ENCODE measurements at places on chromosomes 11 and 22.

GRCh38 chr11:61445516-61445915 is 15.6 kb downstream of the SDHAF2 start:
- DNase-seq, result no peak

GRCh38 chr11:113839842-113840241 is 35.5 kb downstream of the USP28 start:
- DNase-seq, result no peak

GRCh38 chr22:49393526-49393925 is 434.1 kb downstream of the BRD1 start:
- DNase-seq, result no peak

GRCh38 chr22:25282346-25282670 is 62.9 kb downstream of the CRYBB2 start:
- no peak for DNase-seq

- peak; percentile 21 for DNase-seq
Measured at GRCh38 chr11:12110714-12111548, 541 bp downstream of the MICAL2 start.

DNA sequence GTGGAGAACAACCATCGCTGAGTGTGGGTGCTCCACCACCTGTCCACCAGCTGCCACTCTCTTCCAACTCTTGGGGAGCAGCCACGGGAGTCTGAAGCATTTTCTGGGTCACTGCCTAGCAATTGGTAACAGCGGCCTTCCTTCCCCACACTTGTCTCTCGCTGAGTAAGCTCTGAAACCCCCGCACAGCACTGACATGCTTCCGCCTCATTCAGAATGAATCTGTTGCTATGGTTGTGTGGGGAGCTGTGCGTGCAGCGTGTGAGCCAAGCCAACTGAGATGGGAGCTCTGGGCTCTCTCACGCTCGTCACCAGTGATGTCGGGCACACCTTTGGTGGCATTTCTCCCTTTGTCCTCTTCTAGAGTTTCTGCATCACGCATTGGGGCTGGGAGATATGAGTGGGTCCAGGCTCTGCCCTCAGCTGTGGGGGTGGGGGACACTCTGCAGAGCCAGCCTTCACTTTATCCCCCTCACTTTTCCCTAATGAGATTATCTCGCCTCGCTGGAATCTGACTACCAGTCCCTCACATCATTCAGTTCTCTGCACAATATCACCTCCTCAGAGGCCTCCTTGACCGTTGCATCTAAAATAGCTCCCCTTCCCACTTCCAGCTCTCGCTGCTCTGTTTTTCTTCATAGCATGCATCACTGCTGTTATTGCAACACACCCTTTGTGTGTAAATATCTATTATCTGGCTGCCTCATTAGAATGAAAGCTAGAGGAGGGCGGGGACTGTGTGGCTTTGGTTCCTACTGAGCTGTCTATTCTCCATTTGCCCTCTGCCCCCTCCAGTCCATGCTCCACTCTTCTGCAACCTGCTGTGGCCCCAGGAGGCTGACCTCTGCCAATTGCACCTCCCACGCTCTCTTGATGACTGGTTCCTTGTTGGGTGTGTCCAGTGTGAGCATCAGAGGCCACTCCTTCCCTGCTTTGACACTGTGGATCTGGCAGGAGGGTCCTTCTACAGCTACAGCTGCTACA is 569.9 kb upstream of the CADM1 start:
- DNase-seq, result no peak

DNA sequence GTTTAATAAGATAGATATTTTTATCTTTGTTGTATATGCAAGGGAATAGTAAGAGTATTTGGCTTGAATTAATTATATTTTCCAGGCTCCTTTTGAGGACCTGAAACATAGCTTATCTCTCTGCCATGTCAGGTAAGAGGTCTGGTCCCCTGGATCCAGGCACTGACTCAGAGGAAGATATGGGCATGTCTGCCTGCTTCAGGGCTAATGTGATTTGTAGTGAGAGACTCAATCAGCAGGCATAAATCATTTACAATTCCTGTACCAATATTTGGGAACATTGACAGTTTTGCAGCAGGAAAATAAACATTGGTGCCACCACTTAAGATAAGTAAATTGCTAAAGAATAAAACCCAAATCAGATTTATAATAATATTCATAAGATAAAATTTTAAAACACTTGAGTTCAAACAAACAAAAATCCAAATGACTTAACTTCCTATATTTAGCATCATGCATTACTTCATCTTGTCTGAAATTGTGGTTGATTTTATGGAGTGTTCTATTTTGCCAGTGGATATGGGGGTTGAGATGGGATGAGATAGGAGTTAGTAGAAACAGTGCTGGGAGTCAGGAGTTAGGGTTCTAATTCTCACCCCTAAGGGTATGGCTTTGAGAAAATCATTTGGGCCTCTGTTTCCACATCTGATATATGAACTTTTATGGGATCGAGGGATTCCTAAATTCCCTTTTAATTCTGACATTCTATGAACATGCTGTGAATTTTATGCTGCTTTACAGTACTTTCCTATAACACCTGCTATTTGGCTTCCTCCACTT is 5.1 kb upstream of the CALCA start:
- DNase-seq, result no peak

DNA sequence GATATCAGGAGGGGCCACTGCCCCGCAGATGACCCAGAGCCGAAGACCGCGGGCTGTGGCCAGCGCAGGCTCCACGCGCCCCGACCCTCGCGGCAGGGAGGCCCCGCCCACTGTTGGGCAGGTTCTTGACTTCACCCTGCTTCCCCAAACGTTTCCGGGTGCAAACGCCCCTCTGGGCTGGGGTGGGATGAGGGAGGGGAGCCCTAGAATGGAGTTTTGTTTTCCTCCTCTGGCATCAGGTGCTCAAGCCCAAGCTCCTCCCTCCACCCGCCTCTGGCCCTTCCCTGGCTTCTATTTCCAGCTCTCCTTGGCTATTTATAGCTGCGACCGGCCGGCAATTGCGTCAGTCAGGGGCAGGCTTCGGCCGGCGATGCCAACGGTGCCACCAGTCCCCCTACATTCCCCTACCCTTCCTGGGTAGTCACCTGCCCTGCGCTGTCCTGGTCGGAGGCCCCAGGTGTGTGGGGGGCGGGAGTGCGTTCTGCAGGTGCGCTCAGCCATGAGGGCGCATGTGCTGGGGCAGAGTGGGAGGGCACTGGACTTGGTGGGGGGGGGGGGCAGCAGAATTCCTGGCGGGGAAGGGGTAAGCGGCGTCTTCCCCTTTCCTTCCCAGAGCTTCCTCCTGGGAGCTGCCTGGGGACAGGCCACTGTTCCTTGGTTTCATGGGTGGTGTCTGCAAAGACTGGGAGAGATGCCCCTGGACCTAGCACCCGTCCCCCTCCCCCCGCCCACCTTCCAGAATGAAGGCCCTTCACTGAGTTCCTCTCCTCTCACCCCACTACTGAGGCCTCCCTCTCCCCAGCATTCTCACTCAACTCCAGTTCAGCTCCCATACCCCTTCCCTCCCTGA is 23.6 kb downstream of the DUSP8 start:
- DNase-seq, result no peak

- no peak for DNase-seq
Measured at GRCh38 chr11:57111619-57112018, 70.1 kb upstream of the LRRC55 start.

- DNase-seq, result no peak
Measured at GRCh38 chr22:39688186-39688785, 117.7 kb downstream of the CACNA1I start.

- DNase-seq, result no peak
Measured at GRCh38 chr22:27250886-27251285, 550.7 kb downstream of the MN1 start.

- DNase-seq, result no peak
Measured at GRCh38 chr11:12989428-12990161, 19.5 kb upstream of the RASSF10 start.

DNA sequence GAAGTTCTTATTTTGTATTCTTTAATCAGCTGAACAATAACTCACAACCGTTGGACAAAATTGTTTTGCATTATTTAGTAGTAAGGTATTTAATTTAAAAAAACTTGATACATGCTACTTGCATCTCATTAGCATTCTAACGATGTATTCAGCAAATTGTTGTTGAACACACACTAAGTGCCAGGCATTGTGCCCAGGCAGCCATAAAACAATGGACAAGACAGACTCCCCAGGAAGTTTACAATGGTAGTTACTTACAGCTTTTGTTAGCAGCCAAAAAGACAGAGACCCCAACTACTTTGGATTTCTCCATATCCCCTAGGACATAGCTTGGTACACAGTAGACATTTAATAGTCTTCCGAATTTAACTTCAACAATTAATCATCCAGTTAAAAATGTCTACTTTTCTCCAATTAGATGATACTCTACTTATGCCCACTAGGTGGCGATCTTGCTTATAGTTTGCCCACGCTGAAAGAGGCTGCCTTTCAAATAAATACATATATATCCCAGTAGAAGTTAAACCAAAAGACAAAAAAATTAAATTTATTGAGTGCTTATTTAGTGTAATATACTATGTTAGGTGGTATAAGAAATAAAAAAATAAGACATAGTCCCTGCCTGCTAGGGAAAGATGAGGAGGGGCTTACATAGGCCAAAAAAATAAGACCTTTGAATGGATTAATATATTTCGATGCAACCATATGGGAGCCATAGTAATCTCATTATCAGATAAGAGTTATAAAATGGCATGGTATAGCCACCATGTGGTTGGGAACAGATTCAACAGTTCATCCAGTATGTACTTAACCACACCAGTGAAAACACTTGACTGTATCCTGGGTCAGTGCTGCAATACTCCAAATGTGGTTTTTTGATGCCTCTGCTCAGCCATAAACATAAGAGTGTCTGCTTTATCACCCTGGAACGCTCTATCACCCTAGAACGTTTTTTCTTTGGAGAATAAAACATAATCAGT is 2.0 kb upstream of the FJX1 start:
- no peak for DNase-seq

DNA sequence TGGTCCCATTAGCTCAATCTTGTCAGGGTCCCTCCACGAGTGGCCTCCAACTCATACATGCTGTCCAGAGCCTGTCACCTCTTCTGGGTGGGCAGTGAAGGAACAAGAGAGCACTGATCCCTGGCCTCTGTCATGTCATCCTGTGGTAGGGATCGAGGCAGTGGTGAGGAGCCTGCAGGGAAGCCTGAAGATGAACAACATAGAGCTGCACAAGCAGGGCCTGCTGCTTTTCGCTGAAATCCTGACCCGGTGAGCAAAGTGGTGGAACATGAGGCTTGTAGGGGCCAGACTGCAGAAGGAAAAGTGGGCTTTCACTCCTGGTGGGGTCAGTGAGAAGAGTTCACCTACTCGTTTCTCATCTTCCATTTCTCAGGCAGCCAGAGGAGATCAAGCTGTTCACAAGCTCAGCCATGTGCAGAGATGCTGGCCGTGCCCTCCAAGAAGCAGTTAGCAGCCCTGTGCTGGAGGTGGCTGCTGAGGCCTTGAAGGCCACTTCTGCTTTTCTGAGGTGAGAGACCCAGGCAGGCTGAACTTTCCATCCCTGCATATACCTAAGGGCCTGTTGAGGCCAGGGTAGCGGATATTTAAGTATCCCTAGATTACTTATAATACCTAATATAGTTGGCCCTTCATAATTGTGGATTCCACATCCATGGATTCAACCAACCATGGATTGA is 32.9 kb downstream of the MEI1 start:
- DNase-seq, result no peak

DNA sequence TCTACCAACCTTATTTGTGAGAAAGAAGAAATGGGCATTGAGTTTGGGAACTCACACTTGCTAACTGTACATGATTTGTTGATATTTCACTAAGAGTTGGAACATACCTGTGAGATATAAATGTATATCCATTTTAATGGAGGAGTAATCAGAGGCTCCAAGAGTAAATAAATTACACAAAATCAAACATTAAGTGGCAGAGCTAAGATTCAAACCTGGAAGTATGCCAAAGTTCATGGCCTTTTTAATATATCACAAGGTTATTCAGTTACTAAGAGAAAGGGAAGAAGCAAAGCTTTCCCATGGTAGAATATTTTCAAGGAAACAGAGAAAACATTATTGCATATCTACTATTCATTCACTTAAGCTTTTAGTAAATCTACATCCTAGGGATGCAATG is 1641.1 kb downstream of the FAM181B start:
- no peak for DNase-seq

DNA sequence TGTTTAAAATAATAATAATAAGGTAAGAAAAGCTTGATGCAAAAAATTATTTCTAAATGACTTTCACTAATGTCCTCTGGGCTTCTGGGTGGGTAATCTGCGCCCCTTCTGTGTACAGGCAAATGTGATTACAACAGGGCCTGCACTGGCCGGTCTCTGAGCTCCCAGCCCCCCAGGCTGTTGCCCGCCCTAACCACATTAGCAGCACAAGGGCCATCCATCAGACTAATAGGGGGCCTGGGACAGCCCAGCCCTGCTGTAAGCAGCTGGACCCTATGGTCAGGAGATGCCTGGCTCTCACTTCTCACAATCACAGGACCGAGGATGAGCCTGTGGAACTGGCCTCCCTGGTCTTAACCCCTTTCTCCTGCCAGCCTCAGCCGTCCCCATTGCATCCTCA is 388.4 kb downstream of the BUD13 start:
- no peak for DNase-seq

- no peak for DNase-seq
Measured at GRCh38 chr11:64734811-64735724, 8.9 kb downstream of the RASGRP2 start.

GRCh38 chr11:67382276-67383136 is 9.1 kb upstream of the CLCF1 start:
- peak; percentile 88 for DNase-seq

DNA sequence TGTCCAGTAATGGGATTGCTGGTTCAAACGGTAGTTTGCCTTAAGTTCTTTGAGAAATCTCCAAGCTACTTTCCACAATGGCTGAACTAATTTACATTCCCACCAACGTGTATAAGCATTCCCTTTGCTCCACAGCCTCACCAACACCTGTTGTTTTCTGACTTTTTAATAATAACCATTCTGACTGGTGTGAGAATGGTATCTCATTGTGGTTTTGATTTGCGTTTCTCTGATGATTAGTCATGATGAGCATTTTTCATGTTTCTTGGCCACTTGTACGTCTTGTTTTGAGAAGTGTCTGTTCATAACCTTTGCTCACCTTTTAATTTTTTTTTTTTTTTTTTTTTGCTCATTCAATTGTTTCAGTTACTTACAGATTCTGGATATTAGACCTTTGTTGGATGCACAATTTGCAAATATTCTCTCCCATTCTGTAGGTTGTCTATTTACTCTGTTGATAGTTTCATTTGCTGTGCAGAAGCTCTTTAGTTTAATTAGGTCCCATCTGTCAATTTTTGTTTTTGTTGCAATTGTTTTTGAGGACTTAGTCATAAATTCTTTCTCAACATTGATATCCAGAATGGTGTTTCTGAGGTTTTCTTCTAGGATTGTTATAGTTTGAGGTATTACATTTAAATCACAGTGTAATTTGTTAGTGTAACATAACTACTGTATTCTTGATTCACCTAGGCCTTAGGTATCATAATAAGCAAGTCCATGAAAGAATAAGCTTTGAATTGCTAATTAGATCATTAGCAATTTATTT is 33.0 kb downstream of the CCDC34 start:
- no peak for DNase-seq

GRCh38 chr22:42752912-42753311 is 32.2 kb upstream of the A4GALT start:
- no peak for DNase-seq

- no peak for DNase-seq
Measured at GRCh38 chr11:914747-915501, 4.3 kb upstream of the CHID1 start.

- DNase-seq, result peak; percentile 6
Measured at GRCh38 chr11:13965337-13965736, 2.8 kb downstream of the SPON1 start.

GRCh38 chr11:126700768-126701519 is 299.6 kb downstream of the KIRREL3 start:
- no peak for DNase-seq

GRCh38 chr11:7561562-7561961 is 47.8 kb downstream of the PPFIBP2 start:
- DNase-seq, result no peak

- no peak for DNase-seq
Measured at GRCh38 chr22:35648066-35649025, at the start of gene APOL6. Gene APOL6, plus strand, starts transcription at chr22:35648446. Its CDS starts 7,980 bp downstream, at chr22:35656426.
